ENCODE measurements at places on chromosomes 1 and 21. TPM values are rescaled to one million over a fixed set of nuclear protein-coding genes. Genes with fewer than 3 reads are reported as not detected.
A peak's percentile ranks its signal among the peaks of the same experiment; 100 is the strongest.

RIMS3 gene
- total RNA-seq = 5.0 TPM

IQGAP3 gene
- total RNA-seq = 3.7 TPM

MX1 gene
- total RNA-seq = 7.8 TPM

PTPN14 gene
- 110 TPM for total RNA-seq

SMCP gene
- total RNA-seq = not detected

SUSD4 gene
- total RNA-seq = 8.2 TPM

- no peak for DNase-seq
- no peaks in the 10 kb centered on the region for H3K36me3 ChIP-seq
- H3K4me3 ChIP-seq = no peak overlapping the region
- no peaks in the 10 kb centered on the region for H3K27me3 ChIP-seq
- no peaks in the 10 kb centered on the region for H3K4me1 ChIP-seq
- no peak overlapping the region for H3K27ac ChIP-seq
Measured at GRCh38 chr1:221779771-221780170, 37.9 kb upstream of the DUSP10 start.

DNA sequence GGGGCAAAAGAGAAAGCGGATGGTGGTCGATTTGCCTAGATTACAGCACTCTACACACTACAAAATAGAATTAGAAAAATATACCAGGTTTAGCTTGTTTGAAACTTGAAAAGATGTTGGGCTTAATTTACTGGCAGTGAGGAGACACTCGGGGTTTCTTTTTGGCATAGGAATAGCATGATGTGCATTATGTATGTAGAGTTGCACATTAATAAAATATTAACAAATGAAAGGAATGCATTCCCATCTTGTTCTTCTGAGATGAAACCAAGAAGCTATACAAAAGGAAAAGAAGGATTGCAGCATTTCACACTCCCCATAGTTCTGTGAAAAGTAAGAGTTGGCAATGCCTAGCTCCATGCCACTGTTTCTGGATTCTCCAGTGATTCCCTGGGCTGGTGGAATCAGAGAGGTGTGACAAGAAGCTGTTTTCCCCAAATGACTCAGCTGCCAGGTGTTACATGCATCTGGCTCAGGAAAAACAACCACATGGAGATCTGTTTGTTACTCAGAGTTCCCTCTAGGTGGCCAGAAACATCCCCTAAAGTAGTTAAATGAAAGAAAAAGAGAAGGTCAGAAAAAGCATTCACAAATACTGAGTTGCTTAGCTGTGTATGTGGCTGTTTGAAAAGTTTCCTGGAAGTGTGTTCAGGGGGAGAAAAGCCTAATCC is 115.6 kb downstream of the UCK2 start:
- no peak overlapping the region for H3K27ac ChIP-seq
- H3K4me3 ChIP-seq = no peak overlapping the region
- H3K27me3 ChIP-seq = peaks cover 4% of the 10 kb centered on the region

- peaks cover 5% of the 10 kb centered on the region for H3K36me3 ChIP-seq
- no peaks in the 10 kb centered on the region for H3K27me3 ChIP-seq
- no peak overlapping the region for H3K27ac ChIP-seq
- no peak for DNase-seq
Measured at GRCh38 chr1:16243215-16243610, 6.2 kb upstream of the CPLANE2 start.

DNA sequence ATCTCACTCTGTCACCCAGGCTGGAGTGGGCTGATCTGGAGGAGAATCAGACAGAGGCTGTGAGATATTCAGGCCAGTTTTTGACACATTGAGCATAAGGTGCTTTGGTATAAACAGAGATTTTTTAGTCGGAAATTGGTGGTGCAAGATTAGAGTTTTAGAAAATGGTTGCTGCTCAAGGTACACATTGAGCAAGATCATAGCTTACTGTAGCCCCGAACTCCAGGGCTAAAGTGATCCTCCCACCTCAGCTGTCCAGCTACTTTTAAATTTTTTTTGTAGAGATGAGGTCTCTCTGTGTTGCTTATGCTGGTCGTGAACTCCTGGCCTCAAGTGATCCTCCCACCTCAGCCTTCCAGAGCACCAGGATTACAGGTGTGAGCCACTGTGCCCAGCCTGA is 43.9 kb upstream of the USP1 start:
- no peak overlapping the region for H3K27ac ChIP-seq
- H3K4me1 ChIP-seq = peaks cover 4% of the 10 kb centered on the region
- H3K36me3 ChIP-seq = no peaks in the 10 kb centered on the region
- no peaks in the 10 kb centered on the region for H3K27me3 ChIP-seq

- H3K27me3 ChIP-seq = peaks cover 10% of the 10 kb centered on the region
- DNase-seq = no peak
- H3K36me3 ChIP-seq = no peaks in the 10 kb centered on the region
- H3K4me1 ChIP-seq = no peaks in the 10 kb centered on the region
- no peak overlapping the region for H3K4me3 ChIP-seq
- no peak overlapping the region for H3K27ac ChIP-seq
Measured at GRCh38 chr1:217929213-217929885, 298.2 kb downstream of the SPATA17 start.

GRCh38 chr1:155017041-155017945 is 14.7 kb downstream of the ZBTB7B start:
- H3K27me3 ChIP-seq = no peaks in the 10 kb centered on the region
- H3K4me3 ChIP-seq = peak overlapping the region; percentile 38
- peak; percentile 95 for DNase-seq
- H3K36me3 ChIP-seq = peaks cover 25% of the 10 kb centered on the region
- H3K27ac ChIP-seq = peak overlapping the region; percentile 94
- peaks cover 83% of the 10 kb centered on the region for H3K4me1 ChIP-seq

DNA sequence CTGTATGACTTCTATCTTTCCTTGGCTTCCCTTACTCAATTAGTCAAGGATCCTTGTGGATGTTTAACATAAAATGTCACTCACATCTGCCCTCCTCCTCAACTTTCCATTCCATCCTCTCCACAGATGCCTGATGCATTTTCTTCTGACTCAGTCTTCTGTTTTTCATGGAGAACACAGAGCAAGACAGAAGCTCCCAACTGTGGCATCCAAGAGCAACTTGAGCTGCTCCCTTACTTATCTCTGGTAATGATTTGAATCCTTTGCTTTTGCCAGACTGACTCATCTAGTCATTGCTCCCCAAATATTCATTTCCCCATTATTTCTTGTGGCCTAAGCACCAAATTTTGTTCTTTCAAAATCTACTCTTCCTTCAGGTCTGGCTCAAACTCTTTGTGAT is 120.6 kb downstream of the LYPLAL1 start:
- no peaks in the 10 kb centered on the region for H3K4me1 ChIP-seq
- H3K27me3 ChIP-seq = no peaks in the 10 kb centered on the region
- DNase-seq = no peak
- no peak overlapping the region for H3K4me3 ChIP-seq
- H3K36me3 ChIP-seq = no peaks in the 10 kb centered on the region
- no peak overlapping the region for H3K27ac ChIP-seq

GRCh38 chr1:18883636-18884418 is 18.5 kb downstream of the ALDH4A1 start:
- no peak overlapping the region for H3K27ac ChIP-seq
- H3K4me3 ChIP-seq = no peak overlapping the region

DNA sequence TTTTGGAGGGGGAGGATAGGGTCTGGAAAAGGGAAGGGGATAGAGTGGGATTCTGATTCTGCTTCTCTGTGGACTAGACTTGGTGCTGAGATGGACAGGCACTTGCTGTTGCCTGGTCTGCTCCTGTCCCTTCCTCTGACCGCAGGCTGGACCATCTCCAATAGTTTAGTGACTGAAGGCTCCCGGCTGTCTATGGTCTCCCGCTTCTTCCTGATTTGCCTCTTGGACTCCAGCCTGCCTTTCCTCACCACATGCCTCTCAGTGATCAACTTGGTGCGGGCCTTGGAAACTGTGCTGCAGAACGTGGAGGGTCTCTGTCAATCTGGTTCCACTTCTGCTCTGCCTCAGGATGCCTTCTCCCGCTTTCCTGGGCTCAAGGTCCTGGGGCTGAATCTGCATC is 6.3 kb upstream of the ZSCAN20 start:
- no peak for DNase-seq
- no peak overlapping the region for H3K27ac ChIP-seq
- no peak overlapping the region for H3K4me3 ChIP-seq
- H3K36me3 ChIP-seq = no peaks in the 10 kb centered on the region
- H3K27me3 ChIP-seq = no peaks in the 10 kb centered on the region
- H3K4me1 ChIP-seq = peaks cover 10% of the 10 kb centered on the region

DNA sequence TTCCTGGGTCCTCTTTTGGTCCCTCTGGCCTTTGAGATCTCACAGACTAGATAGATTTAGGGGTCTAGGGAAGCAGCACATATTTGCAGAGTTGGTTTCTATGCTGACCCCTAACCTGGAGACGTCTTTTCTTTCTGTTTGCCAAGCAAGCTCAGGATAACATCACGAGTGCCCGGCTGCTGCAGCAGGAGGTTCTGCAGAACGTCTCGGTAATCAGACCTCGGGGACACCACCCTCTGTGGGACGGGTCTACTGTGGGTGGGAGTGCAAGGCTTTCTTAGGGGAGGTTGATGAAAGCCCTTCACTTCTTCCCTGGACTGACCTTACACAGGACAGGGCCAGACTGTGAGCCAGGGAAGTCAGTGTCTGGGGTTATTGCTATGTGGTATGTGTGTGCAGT is 2.9 kb downstream of the IL24 start:
- no peaks in the 10 kb centered on the region for H3K36me3 ChIP-seq
- H3K4me1 ChIP-seq = peaks cover 13% of the 10 kb centered on the region
- no peak overlapping the region for H3K4me3 ChIP-seq

DNA sequence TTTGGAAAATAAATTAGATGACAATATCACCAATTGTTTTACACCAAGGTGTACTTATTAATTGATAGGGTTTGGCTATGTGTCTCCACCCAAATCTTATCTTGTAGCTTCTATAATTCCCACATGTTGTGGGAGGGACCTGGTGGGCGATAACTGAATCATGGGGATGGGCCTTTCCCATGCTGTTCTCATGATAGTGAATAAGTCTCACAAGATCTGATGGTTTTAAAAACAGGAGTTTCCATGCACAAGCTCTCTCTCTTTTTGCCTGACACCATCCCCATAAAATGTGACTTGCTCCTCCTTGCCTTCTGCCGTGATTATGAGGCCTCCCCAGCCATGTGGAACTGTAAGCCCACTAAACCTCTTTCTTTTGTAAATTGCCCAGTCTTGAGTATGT is 131.0 kb upstream of the LMO4 start:
- H3K27ac ChIP-seq = no peak overlapping the region
- peaks cover 5% of the 10 kb centered on the region for H3K27me3 ChIP-seq
- no peak for DNase-seq

DNA sequence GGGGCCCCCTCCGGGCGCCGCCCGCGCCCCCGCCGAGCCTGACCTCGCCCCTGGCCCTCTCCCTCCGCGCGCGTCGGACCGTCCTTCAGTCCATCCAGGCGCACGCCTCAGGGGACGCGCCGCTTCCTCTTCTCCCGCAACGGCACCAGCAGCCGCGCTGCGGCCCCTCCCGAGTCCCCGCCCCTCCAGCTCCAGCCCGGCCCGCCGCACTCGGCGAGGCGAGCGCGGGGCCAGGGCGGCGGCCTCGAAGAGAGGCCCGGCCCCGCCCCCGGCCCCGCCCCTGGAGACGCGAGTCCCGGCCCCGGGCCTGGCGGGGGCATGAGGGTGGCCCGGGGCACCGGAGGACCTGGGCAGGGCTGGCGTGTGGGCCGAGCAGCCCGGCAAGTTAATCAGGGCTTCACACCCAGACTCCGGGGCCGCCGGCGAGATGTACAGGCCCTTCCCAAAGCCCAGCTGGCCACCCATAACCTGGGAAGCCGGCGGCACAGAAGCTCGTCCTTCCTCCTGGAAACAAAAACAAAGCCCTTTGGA is at the start of gene IGSF3:
Gene IGSF3 (minus strand): TSS at position 159 of the 531 bp plus-strand sequence. CDS start 1,407 bp downstream, outside the sequence.
- H3K4me3 ChIP-seq = peak within 1 kb of the TSS; percentile 72
- H3K27ac ChIP-seq = peak within 1 kb of the TSS; percentile 78
- no peaks in the 10 kb centered on the region for H3K27me3 ChIP-seq
- no peaks in the 10 kb centered on the region for H3K36me3 ChIP-seq
- peak; percentile 75 for DNase-seq

- H3K36me3 ChIP-seq = no peaks in the 10 kb centered on the region
- no peaks in the 10 kb centered on the region for H3K4me1 ChIP-seq
- H3K27me3 ChIP-seq = no peaks in the 10 kb centered on the region
- no peak for DNase-seq
- H3K27ac ChIP-seq = no peak overlapping the region
Measured at GRCh38 chr1:62406576-62406975, 30.3 kb upstream of the USP1 start.

DNA sequence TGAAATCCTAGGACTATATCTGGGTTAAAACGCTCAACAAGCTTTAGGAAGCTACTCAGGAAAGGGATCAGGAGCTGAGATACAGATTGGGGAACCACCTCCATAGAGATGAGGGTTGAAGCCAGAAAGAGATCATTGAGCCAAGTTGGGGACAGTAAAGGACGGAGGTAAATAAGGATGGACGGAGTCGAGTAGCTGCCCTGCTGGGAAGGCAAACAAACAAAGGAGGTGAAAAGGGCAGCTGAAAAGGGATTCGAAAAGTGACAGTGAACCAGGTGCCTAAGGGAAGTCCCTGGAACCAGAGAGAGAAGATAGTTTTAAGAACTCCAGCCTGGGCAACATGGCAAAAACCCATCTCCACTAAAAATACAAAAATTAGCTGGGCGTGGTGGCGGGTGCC is 6.3 kb upstream of the CAMSAP2 start:
- H3K4me1 ChIP-seq = no peaks in the 10 kb centered on the region
- no peak for DNase-seq
- no peaks in the 10 kb centered on the region for H3K36me3 ChIP-seq
- H3K27me3 ChIP-seq = no peaks in the 10 kb centered on the region
- no peak overlapping the region for H3K27ac ChIP-seq
- no peak overlapping the region for H3K4me3 ChIP-seq

DNA sequence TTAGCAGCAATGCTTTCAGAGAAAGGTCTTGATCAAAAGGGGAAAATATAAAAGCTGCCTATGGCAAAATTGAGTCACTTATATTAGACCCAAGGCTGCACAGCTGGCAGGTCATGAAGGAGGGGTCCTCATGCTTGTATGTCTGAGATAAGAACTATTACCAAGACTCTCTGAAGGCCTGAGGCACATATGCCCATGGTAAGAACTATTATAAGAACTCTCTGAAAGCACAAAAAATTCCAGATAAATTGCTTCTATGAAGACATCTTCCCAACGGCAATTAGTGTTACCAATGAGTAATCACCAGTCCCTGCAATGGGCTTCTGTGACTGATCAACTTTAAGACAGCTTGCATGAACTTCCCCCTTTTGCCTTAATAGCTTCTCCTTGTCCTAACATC is 42.8 kb upstream of the LRIF1 start:
- H3K36me3 ChIP-seq = no peaks in the 10 kb centered on the region
- no peak overlapping the region for H3K27ac ChIP-seq
- H3K4me3 ChIP-seq = no peak overlapping the region
- H3K27me3 ChIP-seq = no peaks in the 10 kb centered on the region
- H3K4me1 ChIP-seq = no peaks in the 10 kb centered on the region
- DNase-seq = no peak

All from suprapubic skin (tissue), 4 donors.